ENCODE measurements at places on chromosomes 7 and 10. TPM values are rescaled to one million over a fixed set of nuclear protein-coding genes. Genes with fewer than 3 reads are reported as not detected.

- DNase-seq: no peak
Observed at GRCh38 chr10:95389982-95390381, 99.2 kb upstream of the PDLIM1 start.

DNA sequence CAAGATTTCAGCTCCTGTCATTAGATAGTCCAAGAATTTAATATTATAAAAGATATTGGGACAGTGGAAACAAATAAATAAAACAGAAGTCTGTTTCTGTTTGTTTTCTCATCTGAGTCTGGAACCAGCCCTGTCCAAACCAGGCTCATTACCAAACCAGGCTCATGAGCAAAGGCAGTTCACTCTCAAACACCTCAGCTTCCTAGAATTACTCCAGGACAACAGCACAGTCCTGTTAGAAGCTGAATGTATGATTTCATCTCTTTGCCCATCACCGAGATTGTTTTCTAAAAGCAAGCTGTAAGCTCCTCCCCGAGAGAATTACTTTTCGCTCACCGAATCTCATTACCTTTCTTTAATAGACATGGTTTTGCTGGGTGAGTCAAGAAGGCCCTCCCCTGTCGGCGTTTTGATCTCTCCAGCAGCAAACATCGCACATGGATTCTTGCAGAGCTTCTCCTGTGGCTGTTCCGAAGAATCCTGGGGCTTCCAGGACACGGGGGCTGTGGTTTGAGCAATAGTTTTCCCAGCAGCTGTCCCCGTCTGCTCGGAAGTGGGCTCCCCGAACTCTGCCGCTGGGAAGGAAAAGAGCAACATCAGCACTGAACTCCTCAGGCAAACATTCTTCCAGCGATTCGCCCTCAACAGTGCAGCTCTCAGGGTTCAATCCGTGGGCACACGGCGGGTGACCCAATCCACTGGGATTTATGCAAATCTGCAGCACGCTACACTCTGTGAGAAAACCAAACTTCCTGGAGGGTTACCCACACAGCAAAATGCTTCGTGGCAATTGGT lies 112.5 kb downstream of the SVIL start:
- no peak for DNase-seq

The KIN gene
- polyA plus RNA-seq: 6.4 TPM

GRCh38 chr10:92381543-92381954 lies 90.6 kb downstream of the MARCHF5 start:
- DNase-seq: no peak

GRCh38 chr7:156969972-156970420 lies 20.5 kb downstream of the NOM1 start:
- no peak for DNase-seq

The TRIM50 gene
- polyA plus RNA-seq: not detected

DNA sequence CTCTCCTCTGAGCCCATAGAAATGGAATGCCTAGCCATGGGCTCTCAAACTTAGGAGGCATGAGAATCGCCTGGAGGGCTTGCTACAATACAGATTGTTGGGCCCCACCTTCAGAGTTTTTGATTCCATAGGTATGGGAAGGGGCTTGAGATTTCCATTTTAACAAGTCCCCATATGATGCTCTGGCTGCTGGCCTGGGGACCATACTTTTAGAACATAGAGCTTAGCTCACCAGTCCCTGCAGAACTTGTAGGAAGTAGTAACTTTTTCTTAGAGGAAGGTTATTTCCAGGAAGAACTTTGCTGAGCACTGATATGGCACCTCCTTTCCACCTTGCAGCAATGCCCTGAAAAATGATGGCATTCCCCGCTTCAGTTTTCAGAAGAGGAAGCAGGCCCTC lies 177.0 kb upstream of the ZMIZ1 start:
- DNase-seq: no peak

All from naive B cell (primary cell).